ENCODE measurements at places on chromosomes 5 and 9.

GRCh38 chr5:172417983-172418630 is 36.2 kb downstream of the SH3PXD2B start:
- no peak for DNase-seq

DNA sequence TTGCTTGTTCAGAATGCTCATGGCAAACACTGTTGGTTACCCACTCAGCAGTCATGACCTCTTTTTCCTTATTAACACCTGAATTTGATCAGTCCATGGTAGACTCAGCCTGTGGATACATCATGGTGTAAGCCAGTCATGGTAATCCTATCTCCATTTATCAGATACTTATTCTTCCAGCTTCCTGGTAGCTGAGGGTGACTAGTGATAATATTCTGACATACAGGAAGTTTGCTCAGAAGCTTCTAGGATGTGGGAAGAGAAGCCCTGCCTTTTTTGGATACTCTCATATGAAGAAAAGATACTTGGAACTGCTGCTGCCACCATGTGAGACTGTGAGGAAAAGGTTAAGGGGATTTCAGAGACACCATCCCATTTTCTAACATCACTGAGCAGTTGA is 7.3 kb downstream of the GDA start:
- DNase-seq, result no peak

- no peak for DNase-seq
These were observed 2.0 kb downstream of the ASTN2 start for GRCh38 chr9:117412841-117413240.

- DNase-seq, result no peak
These were observed 560.6 kb downstream of the PRR16 start for GRCh38 chr5:121024416-121025311.

DNA sequence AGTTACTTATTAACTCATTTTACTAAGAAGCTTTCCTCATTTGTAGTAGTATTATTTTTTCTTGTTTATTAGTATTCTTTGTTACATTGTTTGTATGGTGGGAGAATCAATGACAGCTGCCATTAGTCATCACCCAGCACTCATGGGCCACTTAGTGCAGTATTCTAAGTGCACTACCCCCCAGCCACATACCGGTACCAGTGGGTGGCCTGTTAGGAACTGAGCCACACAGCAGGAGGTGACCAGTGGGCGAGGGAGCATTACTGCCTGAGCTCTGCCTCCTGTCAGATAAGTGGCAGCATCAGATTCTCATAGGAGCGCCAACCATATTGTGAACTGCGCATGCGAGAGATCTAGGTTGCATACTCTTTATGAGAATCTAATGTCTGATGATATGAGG is 24.2 kb upstream of the CAMLG start:
- DNase-seq, result no peak

DNA sequence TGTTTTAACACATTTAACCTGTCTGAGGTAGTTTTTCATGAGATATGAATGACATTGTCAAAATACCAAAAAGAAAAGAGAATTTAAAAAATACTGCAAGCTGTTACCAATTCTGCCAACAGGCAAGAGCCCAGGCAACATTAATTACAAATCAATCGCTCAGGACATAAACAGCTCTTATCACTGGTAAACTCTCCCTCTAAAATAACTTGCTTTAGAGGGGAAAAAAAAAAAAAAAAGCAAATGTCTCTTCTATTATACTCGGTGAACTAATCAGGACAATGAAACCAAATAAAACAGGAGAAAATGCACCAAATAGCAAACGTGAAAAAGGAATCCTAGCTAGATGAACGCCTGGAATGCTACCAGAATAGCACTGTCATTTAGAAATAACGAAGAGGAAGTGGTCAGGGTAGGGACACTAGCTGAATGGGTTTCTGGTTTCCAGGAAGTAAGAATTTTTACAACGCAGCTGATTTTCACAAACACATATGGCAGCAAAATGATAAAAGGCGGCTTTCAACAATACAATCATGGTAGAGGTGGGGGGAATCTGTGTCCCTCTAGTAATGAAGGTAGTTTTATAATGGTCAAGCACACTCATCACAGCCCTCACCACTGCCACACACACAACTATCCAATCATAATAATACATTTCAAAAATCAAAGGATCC is 94.9 kb downstream of the DENND1A start:
- DNase-seq, result no peak

DNA sequence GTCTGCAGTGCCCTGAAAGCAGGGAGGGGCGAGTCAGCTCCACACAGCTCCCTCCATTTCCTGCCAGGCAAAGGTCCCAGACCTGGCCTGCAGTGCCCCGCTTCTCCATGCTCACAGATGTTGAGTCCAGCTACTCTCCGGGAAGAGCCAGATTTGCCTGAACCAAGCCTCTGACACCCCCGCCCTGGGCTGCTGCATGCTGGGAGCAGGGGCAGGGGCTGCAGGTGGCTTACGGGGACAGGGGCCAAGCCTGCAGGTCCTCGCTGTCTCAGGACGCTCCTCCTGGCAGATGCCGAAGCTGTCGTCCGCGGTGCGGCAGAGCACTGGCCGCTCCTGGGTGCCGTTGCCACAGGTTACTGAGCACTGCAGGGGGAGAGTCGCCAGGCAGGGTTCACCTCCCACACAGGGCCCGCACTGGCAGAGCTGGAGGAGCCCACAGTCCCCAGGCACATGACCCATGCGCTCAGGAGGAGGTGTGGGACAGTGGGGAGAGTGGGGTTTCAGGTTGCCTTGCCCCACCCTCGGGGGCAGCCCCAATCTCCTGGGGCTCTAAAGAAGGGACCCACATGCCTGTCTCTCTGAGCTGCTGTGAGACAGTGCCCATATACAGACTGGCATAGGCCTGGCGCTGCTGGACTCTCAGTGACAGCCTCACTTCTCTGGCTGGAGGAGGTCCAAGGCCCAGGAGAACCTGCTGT is 62.4 kb downstream of the ZNF354C start:
- DNase-seq, result no peak

GRCh38 chr5:134136221-134136631 is 21.7 kb downstream of the TCF7 start:
- DNase-seq, result peak; percentile 29

GRCh38 chr5:21654-22233 is 70.2 kb upstream of the PLEKHG4B start:
- DNase-seq, result no peak

DNA sequence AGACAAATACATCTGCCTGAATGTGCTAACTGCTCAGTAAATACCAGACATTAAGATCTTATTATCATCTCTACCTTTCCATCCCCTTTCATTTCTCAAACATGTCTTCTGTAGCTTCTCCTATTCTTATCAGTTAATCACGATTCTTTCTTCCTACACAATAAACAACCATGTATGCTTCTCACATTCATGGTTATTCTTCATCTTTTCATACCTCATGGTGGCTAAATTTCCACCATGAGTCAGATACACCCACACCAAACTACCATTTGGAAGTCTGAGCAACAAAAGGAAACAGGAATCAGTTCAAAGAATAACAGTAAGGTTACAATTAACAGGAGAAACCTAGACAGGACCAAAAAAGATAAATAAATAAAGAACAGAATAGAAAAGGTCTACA is 7.7 kb downstream of the ZNF622 start:
- no peak for DNase-seq

DNA sequence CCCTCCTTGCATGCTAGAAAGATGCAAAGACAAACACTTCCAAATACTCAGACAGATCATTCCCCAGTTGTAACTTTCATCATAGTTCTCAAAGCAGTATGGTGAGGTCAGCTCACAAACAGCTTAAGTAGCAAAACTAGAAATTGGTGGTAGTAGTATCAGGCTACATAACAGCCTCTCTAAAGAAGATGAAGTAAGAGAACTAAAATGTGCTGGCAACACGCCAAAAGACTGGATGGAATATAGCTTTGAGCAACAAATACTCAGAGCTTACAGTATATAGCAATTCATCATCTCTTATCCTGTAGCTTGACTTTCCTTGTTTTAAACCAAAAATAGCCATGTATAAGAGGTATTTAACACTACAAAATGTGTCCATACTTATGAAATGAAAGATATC is 7.5 kb downstream of the PFDN1 start:
- no peak for DNase-seq

- no peak for DNase-seq
These were observed at the start of gene PCDHB2 for GRCh38 chr5:141094481-141095262. Gene PCDHB2 (plus strand): TSS chr5:141094615. CDS start chr5:141094791, 176 bp downstream.

GRCh38 chr9:89395931-89396710 is 77.8 kb downstream of the SECISBP2 start:
- no peak for DNase-seq

GRCh38 chr9:131981116-131981776 is 98.4 kb downstream of the MED27 start:
- no peak for DNase-seq

GRCh38 chr5:34765662-34766061 is 73.3 kb upstream of the TTC23L start:
- no peak for DNase-seq

DNA sequence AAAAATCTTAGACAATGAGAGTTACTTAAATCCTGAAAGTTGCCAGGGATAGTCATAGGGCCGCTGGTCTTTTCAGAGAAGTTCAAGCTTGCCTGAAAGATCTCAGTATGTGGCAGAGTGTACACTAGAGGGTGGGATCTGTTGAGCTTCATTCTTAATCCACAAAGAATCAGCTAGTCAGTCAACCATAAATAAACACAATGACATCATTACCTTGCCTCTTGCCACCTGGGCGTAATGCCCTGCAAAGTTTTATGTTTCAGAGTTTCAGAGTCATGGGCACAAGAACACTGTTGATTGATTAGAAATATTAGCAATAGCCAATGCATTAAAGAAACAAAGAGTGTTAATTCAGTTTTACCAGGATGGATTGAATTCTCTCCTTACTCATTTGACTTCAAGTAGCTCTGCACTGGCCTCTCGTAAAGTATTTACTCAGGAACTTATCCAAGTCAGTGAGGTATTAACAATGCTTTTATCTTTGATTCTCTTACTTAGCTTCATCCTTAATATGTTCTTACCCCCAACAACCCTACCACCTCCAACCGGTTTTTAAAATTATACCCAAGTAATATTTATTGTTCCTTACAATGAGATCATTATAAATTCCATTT is 14.3 kb upstream of the ANXA1 start:
- no peak for DNase-seq
